ENCODE measurements at places on chromosomes 7 and 10. TPM values are rescaled to one million over a fixed set of nuclear protein-coding genes. Genes with fewer than 3 reads are reported as not detected.

DNA sequence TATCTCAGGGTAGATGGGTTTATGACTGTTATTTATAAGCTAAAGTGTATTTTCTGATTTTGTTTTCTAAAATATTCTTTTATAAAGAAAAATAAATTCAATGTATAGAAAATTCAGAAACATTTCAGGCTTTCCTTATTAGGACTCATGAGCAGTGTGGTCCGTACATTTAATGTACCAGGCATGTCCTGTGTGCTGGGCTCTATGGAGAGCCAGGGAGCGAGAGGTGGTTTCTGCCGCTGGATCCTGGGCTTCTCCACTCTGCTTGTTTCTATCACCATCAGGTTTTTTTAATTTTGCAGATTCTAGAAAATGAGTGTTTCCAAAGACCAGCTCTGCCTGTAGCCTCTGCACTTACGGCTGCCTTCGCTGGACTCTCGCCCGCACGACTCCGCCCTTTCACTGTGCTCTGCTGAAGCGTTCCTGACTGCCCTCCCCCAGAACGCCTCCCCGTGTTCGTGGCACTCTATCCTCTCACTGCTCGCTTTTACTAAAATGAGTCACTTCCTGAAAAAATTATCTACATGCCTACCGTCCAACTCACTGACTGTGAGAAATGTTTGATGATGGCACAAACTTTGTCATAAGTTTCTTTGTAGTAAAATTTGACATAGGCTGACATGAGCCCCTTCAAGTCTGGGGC lies 188.5 kb downstream of the ZMYND11 start:
- H3K4me3 ChIP-seq: peak overlapping the region; percentile 34
- H3K27me3 ChIP-seq: no peaks in the 10 kb centered on the region
- DNase-seq: peak; percentile 23
- peaks cover 11% of the 10 kb centered on the region for H3K4me1 ChIP-seq
- no peak overlapping the region for H3K27ac ChIP-seq

DNA sequence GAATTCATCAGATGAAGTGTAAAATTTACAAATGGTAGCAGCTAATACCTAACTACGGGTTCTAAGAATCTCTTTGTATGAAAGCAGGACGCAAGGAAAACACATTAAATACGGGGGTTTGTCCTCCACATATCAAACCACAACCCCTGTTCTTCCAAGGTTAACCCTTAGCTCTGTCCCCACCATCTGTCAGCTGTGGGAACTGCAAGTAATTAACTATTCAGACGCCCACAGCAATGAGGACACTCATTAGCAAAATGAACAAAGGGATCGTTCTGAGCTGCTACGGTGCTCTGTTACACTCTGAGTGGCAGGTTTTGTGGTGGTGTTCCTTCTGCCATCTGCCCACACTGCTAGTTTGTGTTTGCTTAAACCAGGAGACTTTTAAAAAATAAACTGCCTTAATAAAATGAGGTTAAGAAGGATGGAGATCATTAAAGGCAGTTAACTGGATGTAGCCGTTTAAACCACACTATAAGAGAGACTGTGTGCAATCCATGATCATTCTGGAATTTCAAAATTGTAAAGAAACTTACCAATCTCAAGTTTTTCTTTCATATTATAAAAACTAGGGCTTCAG lies 51.4 kb downstream of the C10orf67 start:
- H3K4me1 ChIP-seq: no peaks in the 10 kb centered on the region
- no peak overlapping the region for H3K27ac ChIP-seq

GRCh38 chr7:25384788-25385505 lies 156.7 kb upstream of the NPVF start:
- no peaks in the 10 kb centered on the region for H3K36me3 ChIP-seq
- no peaks in the 10 kb centered on the region for H3K4me1 ChIP-seq
- peaks cover 3% of the 10 kb centered on the region for H3K27me3 ChIP-seq
- no peak overlapping the region for H3K4me3 ChIP-seq
- no peak for DNase-seq

The GPR146 gene
- total RNA-seq: 13.7 TPM

The TWIST1 gene
- not detected for total RNA-seq

The KIFBP gene
- 4.2 TPM for total RNA-seq

- no peaks in the 10 kb centered on the region for H3K36me3 ChIP-seq
- H3K4me3 ChIP-seq: no peak overlapping the region
- H3K27me3 ChIP-seq: no peaks in the 10 kb centered on the region
- peak; percentile 42 for DNase-seq
- no peak overlapping the region for H3K27ac ChIP-seq
These were observed 67.7 kb downstream of the GPAM start for GRCh38 chr10:112115781-112116385.

Data from CD4-positive, alpha-beta T cell (primary cell).